Stimulated activated CD4-positive, alpha-beta T cell treated with anti-CD3 and anti-CD28 coated beads, TNF-alpha, amount 100 ng/mL, for 1 hour (primary cell): ENCODE measurements at places on chromosomes 7 and 10.

DNA sequence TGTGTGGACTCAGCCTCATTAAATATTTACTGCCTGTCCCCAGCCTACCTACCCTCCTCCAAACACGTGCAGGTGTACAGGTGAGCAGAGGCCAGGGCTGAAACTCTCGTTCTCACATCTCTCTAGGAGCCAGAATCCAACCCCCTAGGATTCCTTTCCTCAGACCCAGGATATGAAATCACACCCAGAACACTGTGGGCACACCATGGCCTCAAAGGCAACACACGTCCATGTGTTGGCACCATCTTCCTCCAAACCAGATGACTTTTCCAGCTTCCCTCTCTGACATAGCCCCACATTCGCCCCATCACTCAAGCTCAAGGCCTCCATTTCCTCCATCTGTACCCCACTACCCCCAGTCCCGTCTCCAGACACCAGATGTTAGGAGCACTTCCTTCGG is 51.8 kb upstream of the DUSP5 start:
- DNase-seq: no peak

- DNase-seq: no peak
Observed at GRCh38 chr7:101754424-101755159, 62.8 kb upstream of the CUX1 start.

DNA sequence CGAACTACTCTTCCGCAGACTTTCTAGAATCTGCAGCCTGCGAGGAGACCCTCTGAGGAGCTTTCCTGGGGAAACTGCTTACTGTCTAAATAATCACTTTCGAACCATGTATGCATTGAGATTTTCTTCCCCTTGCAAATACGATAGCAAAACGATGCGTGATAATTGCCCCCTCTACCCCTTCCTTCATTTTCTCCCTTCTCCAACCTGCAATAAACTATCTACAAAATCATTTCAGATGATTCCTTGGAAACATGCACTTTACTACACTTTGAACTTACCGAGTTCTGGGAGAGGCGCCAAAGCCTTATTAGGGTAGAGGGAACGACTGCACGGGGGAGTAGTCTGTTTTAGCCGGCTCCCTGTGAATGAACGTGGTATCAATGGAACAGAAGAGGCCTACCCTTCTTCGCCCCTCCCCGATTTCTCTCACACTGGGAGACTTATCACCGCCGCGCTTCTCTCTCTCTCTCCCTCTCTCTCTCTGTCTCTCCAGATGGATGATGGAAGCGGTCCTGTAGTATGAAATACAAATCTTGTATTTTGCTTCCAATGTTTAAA is at the start of gene FGFBP3:
Gene FGFBP3, minus strand, starts transcription at position 370 of the 561 bp plus-strand sequence. CDS start 517 bp downstream, outside the sequence.
- DNase-seq: no peak

- DNase-seq: no peak
Observed at GRCh38 chr7:7421826-7422225, 113.8 kb downstream of the COL28A1 start.
